GM23248 (cell line): ENCODE measurements at places on chromosomes 12 and 14. TPM values are rescaled to one million over a fixed set of nuclear protein-coding genes. Genes with fewer than 3 reads are reported as not detected.

Gene JPH4
- not detected in 2 replicates for total RNA-seq

GRCh38 chr12:128698301-128698972 lies 125.3 kb downstream of the SLC15A4 start:
- no peak for DNase-seq

Gene RNU4-1
- not detected in 2 replicates for total RNA-seq

Gene ITGB7
- 1.4 and 2.4 TPM in 2 replicates for total RNA-seq

Gene HOXC4
- total RNA-seq = 2.2 and 3.4 TPM in 2 replicates

Gene LTBP2
- total RNA-seq = 441 and 456 TPM in 2 replicates

DNA sequence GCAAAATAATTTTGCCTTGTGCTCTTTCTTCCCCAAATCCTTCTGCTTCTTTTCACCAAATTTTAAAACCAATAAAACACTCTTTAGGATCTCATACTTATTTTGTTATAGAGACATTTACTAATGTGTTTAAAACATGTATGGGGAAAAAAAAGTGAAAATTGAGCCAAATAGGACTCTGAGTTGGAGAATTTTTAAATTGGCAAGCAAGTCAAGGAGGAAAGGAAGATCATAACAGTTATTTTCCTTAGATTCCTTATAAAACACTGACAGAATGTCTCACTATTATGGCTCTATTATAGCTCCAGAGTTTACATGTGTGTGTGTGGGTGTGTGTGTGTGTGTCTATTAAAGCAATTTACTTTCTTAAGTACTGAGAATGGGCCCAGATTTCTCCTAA lies 220.5 kb downstream of the SLC6A15 start:
- no peak for DNase-seq

GRCh38 chr12:30820406-30820946 lies 65.7 kb upstream of the CAPRIN2 start:
- DNase-seq = no peak

- no peak for DNase-seq
Observed at GRCh38 chr12:92255741-92256140, 110.1 kb upstream of the BTG1 start.

DNA sequence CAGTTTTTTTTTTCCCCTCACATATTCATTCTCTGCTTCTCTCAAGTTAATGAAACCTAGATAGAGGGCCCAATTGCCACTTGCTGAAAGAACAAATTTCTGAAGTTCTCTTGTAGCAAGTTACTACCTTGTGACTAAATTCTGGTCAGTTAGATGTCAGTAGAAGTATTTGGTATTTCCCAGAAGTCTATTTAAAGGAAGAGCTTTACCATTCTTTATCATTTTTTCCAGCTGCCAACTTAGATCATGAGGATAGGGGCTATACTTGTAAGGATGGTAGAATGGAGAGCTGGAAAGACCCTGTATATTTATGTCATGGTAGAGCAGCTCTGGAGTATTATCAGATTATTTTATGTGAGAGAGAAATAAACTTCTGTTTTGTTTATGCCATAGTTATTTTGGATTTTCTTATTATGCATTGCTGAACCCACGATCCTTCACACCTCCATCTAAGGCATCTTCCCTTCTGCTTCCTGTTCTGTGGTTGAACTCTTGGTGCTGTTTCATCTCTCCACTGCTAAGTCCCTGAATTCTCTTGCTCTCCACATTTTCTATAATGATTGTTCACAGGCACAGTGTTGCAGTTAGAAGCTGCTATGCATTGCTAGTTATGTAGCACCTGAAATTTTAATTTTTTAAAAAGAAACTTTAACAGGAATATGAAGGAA lies 25.9 kb downstream of the FUT8 start:
- DNase-seq = no peak

Gene C12orf50
- not detected in 2 replicates for total RNA-seq

Gene SLC8A3
- total RNA-seq = not detected in 2 replicates

Gene ADGRD1
- 7.9 and 8.2 TPM in 2 replicates for total RNA-seq

Gene RPS6KA5
- total RNA-seq = under 0.01 and 1.2 TPM in 2 replicates

DNA sequence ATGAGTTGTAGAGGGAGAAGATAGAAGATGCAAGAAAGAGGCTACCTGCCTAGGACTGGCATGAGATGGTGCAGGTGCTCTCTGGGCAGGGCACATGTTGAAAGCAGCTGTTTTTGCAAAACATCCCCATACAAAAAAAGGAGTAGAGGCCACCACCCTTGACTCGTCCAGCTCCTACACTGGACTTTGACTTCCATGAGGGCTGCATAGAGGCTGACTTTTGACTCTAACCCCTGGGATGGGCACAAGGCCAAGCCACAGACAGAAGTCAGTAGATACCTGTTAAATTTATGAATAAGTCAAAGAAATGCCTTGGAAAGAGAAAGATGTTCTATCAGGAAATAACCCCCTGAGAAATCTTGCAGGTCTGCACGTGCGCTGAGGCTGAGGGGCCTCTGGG lies 1139.1 kb upstream of the TMEM132C start:
- no peak for DNase-seq
